ENCODE measurements at places on chromosomes 2 and 18.

DNA sequence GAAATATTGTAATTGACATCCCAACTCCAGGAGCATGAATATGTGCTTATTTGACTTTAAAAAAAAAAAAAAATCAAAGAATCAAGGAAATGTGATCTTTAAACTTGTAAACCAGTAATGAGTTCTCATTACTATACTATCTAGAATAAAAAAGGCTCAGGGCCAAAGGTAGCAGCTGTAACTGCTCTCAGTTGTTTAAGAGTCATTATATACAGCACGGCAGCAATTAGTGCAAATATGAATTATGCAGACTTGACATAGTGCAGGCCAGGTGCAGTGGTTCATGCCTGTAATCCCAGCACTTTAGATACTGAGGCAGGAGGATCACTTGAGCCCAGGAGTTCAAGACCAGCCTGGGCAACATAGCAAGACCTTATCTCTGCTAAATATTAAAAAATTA lies 125.7 kb upstream of the TTC39C start:
- no peak for DNase-seq

GRCh38 chr2:148568597-148568996 lies 76.0 kb upstream of the EPC2 start:
- DNase-seq, result peak; percentile 10

DNA sequence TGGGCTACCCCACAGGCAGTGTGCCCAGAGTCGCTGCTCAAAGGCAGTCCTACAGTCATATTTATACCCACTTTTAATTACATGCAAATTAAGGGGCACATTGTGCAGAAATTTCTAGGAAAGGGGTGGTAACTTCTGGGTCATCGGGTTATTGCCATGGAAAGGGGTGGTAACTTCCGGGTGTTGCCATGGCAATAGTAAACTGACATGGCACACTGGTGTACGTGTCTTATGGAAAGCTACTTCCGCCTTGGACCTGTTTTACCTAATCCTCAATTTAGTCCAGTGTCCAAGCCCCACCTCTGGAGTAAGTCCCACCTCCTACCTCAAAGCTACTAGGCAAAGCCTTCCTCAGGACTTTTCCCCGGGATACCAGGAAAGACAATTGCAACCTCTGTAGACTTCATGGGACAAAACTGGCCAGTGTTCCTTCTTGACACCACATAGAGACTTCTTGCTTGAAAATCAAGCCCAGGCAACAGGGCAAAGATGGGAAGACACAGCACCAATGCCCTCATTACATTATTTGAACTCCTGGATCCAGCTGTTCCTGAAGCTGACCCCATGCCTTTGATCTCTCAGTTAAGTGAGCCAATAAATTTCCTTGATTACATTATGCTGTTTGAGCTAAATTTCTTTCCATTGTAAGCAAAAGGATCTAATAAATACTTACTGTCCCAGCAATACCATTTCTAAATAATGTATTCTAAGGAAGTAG lies 63.3 kb upstream of the AGAP1 start:
- DNase-seq, result no peak

GRCh38 chr18:36564841-36565240 lies 264.0 kb downstream of the TPGS2 start:
- DNase-seq, result no peak

All from stimulated activated CD8-positive, alpha-beta memory T cell treated with anti-CD3 and anti-CD28 coated beads, Interleukin-4, amount 100 ng/mL, for 1 hour (primary cell).